ENCODE measurements at places on chromosomes 1 and 21.

DNA sequence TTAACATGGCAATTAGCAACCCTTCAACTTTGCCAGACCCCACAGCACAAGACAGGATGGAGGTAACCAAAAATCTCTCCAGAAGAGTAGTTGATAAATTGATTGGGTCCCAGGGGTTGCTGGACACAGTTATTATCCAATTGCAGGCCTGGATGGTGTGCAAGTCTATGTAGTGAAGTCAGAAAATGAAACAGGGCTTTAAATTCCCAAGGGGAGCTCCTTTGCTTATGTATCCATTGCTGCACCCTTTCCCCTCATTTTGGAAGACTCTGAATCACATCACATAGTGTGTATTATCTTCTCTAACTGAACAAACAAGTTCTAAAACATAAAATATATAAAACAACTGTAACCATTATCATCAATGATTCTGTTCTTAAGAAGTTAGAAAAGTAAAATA is 550.2 kb downstream of the LMO4 start:
- DNase-seq: peak; percentile 30

DNA sequence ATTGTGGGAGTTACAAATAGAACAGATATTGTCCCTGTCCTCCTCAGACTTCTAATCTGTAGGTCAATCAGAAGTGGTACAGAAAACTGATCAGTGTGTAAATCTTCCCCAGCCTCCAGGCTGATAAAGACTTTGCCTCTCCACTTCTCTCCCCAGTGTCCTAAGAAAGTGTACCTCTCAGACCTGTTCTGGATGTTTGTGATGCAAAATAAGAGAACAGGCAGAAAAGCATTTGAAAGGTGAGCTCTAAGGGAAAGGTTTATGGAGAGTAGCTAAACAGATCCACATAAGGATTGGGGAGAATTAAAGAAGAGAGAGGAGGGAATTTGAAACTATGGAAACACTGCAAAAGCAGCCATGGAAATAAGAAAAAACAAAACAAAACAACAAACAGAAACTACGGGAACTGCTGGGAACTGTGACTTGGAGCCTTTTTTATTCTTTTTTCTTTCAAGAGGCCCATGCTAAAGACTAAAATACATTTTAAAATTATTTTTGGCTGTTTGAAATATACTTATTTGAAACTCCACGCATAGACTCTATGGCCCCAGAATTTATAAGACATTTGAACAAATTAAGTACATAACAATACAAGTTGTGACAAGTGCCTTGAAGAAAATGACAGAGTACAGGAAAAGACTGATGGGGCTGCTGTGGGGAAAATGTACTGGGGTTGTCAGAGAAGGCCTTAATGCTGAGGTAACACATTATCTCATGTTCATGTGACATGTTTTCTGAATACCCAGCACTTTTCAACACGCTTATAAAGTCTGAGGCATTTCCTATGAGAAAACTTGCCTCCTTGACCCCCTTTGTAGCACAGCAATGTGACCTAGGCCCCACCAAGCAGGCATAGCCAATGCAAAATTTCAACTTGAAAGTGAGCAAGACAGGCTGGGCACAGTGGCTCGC is 51.2 kb downstream of the TRAF5 start:
- no peak for DNase-seq

- DNase-seq: no peak
These were observed 420.0 kb downstream of the ADGRL2 start for GRCh38 chr1:82220754-82221153.

- DNase-seq: peak; percentile 75
These were observed 465.7 kb downstream of the USP25 start for GRCh38 chr21:16195538-16195910.

DNA sequence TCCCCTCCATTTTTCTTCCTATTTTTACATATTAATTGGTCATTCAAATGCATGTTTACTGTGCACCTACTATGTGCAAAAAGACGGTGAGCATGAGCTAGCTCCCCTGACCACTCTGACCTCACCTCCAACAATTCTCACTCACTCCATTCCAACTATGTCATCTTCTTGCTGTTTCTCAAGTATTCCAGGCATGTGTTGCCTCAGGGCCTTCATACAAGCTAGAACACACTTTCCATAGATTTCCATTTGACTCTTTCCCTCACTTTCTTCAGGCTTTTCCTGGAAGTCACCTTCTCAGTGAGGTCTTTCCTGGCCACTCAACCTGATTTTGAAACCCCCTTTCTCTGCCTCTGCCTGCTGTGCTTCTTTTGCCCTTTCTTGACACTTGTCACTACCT is 32.6 kb downstream of the CHIA start:
- DNase-seq: no peak

- DNase-seq: no peak
These were observed 8.0 kb downstream of the TNFRSF14 start for GRCh38 chr1:2564006-2564814.

DNA sequence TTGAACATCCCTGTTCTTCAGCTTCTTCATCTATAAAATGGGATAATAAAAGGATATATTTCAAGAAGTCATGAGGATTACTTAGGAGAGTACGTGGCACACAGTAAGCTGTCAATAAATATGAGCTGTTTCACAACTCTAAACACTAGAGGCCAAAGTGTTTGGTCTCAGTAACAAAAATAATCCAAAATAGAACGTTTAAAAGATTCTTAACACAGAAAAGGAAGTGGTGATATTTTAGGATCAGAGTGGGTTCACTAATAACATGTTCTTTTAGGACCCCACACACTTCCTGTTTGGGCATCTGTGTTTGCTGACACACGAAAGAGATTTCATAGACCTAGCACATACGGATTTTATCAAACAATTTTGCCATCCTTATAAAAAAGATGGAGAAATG is 32.9 kb downstream of the TNFSF18 start:
- DNase-seq: no peak

DNA sequence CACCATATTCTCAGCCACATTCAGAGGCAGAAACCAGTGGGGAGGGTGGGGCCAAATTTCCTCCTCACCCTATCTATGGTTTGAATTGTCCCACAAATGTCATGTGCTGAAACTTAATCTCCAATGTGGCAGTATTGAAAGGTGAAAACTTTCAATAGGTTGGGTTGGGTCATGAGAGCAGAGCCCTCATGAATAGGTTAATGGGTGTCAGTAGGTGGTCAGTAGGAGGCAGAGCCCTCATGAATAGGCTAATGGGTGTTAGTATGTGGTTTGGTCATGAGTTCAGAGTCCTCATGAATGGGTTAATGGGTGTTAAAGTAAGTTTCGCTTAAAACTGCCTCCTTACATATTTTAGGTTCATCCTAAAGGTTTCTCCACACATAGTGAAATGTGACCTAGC is 170.0 kb downstream of the FCRL5 start:
- DNase-seq: no peak

GRCh38 chr1:91806769-91807700 is 78.9 kb downstream of the TGFBR3 start:
- no peak for DNase-seq

DNA sequence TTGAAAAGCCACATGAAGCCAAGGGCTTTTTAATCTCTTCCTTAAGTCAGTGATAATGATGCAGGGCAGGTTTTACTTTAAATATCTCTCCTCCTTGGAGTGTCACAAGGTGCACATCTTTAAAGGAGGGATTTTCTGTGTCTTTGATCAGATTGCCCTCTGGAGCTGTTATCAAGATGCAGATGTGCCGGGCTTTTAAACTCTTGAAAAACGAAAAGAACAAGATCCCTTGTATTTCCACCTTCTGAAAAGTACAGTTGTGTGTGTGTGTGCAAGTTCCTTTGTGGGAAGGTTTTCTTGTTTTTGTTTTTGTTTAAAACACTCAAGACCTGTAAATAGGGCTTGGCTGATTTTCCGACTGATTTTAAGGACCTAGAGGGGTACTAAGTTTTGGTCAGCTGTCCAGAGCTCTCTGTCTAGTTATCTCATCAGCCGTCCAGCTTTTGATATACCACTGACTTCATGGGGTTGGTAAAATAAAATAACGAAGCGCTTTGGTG is 1.6 kb downstream of the MARK1 start:
- no peak for DNase-seq

DNA sequence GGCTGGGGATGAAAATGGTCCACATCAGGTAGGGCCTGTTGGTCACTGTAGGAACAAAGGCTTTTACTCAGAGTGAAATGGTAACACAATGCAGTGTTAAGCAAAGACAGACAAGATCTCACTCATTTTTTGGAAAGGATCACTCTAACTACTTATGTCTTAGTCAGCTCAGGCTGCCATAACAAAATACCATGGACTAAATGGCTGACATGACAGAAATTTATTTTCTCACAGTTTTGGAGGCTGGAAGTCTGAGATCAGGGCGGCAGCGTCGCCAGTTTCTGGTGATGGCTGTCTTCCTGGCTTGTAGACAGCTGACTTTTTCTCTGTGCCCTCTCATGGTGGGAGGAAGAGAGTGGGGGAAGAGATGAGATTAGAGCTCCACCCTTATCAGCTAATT is 10.2 kb upstream of the MAGI3 start:
- no peak for DNase-seq

DNA sequence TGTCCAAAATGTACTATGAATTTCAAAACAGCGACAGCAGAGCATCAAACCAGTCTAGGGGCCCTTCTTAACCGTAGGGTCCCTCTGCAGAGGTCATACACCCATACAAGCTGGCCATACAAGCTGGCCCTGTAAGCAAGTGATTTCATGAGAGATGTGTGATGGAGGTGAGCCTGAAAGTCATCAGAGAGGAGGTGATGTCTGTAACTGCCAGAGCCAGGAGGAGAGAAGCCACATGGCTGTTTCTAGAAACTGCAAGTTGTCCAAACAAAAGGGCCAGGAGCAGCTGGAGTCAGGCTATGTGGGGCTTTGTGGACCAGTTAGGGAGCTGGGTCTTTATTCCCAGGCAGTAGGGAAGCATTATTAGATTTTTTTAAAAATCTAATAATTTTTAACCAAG is 14.8 kb upstream of the SERINC2 start:
- no peak for DNase-seq

GRCh38 chr1:66231217-66231616 is 302.7 kb upstream of the SGIP1 start:
- DNase-seq: no peak
